ENCODE measurements at places on chromosomes 16 and 17.

DNA sequence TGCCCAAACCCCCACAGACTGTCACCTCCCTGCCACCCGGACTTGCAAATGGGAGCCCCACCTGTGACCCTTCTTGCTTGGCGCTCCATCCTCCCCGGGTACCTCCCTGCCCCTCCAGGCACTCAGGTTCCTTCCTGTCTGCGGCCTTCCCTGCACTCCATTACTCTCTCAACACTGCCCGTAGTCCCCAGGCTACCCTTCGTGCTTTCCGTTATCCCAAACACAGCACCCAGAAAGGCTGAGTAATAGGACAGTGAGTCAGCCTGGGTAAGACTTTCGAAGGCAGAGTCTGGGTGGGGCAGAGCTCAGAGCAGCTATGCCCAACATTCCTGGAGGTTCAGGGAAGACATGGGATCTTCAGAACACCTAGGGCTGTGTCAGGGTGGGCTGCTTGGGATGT is 16.6 kb upstream of the C16orf74 start:
- DNase-seq: no peak

DNA sequence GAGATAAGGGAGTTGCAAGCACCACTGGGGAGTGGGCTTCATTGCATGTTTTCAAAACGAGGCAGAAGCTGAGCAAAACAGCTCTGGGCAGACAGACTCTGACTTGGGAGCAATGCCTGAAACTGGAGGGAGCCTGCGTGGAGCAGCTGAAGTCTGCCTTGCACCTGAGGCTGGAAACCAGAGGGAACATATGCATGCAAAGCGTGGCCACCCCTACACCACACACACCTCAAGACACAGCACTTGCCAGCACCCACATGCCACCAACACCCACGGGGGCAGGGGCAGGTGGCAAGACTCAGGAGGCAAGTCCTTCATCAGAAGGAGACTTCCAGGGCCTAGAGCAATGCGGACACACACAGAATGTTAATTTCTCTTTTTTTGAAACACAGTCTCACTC is 45.8 kb downstream of the COTL1 start:
- no peak for DNase-seq

DNA sequence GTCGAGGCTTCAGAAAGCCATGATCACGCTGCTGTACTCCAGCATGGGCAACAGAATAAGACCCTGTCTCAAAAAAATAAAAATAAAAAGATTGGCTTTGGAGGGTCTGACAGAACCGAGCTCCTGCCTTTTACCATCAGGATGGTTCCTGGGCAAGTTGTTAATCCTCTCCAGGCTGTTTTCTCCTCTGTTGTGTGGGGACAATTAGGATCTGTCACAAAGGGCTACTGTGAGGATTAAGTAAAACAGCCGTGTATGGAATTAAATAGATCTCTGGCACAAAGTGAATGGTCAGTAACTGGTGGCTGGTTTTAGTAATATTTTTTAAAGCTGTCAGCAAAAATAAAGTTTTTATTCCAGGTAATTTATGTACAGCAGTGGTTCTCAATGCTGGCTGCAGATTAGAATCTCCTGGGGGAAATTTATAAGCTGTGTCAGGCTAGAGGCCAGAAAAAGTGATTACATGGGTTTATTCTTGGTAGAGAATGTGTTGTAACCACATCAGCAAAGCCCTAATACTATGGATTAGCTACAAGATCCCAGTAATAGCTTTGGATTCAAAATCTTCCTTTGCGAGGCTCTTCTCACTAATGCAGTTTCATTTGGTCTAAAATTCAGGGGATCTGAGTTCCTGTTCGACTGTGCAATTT is 47.2 kb downstream of the GPRC5B start:
- no peak for DNase-seq

GRCh38 chr17:78933959-78934568 is 8.9 kb upstream of the TIMP2 start:
- DNase-seq: no peak

Data from activated CD4-positive, alpha-beta T cell treated with anti-CD3 and anti-CD28 coated beads for 24 hours (primary cell).